ENCODE measurements at places on chromosomes 16 and 17.

- DNase-seq, result no peak
These were observed 4.7 kb downstream of the PFAS start for GRCh38 chr17:8253801-8254200.

GRCh38 chr17:35241520-35241919, 1.4 kb upstream of the SLFN5 start:
- peak; percentile 23 for DNase-seq

- DNase-seq, result no peak
These were observed 24.1 kb downstream of the SERPINF1 start for GRCh38 chr17:1785930-1786329.

GRCh38 chr17:44989552-44990138, 21.5 kb upstream of the C1QL1 start:
- DNase-seq, result no peak

DNA sequence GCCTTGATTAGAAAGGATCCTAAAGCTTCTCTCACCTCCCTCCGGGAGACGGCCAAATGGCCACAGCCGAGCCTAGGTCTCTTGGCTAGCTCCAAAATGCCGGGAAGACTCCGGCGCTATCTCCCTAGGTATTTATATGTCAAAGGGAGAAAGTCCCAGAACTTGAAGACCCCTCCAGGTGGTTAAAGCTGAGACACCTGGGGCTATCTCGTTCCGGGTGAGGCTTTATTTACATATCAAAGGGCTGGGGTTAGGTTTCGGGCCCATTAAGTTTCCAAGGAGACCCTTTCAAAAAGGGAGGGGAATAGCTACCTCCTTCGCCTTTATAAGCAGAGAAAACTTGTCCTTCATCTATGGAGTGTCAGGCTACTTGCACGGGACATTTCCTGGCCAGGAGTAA, 70.9 kb upstream of the KIFC3 start:
- no peak for DNase-seq

DNA sequence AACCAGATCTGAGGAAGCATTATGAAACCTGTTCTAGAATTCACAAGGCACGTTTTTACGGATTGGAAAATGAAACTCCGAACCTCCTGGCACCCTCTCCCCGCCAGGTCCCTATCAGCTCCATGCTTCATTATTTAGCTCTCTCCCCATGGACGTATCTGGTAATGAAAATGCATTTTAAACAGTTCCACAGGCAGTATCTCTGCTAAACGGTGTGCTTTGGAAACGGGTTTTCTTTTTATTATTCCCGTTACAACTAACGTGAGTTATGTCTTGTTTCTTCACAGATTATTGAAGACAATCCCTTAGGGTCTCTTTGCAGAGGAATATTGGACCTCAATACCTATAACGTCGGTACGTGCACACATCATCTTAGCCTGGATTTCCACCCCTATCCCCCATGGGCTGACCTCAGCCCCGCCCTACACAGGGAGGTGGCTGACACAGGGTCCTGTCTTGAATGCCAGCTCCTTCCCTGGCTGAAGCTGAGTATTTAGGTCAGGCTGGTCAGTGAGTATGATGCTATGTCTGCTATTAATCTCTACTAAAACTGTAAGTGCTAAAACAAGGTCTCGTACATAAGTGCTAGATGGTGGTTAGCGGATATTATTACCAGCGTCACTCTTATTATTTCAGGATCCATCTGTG, 82.9 kb downstream of the SDR42E1 start:
- DNase-seq, result no peak

GRCh38 chr17:16516594-16517051, 24.6 kb upstream of the LRRC75A start:
- DNase-seq, result no peak

DNA sequence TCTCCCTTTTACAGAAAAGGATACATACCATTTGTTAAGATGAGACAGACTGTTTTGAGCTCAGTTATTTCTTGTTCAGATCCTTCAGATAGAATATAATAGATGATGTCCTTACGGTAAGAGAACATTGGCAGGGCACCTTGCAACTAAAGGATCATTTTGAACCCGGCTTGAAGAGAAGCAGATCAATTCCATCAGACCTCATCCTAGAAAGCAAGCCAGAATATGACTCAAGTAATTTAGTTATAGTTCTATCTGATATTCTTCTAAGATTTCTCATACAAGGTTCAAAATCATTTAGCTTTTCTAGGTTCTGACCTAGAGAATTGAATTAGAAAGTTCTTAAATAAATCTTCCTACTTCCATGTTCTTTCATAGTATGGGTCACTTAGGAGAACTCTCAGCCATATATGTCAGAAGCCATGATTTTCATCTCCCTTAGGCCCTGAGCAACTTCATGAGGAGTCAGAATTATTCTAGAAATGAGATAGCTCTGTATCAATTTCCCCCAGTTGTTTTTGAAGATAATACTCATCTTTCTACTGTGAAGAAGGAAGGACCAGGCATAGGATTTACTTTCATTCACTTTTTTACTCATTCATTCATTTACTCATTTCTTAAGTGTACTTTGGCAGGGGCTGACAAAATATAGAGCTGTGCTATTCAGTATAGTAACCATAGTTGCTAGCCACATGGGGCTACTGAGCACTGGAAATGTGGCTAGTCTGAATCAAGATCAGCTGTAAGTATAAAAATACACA, 2.5 kb upstream of the CMTM1 start:
- DNase-seq, result no peak

GRCh38 chr16:84607694-84608093, 10.2 kb downstream of the COTL1 start:
- no peak for DNase-seq

GRCh38 chr16:88073201-88073721, 122.0 kb downstream of the BANP start:
- DNase-seq, result no peak

GRCh38 chr17:83153681-83154310, 74.4 kb downstream of the METRNL start:
- no peak for DNase-seq

- DNase-seq, result no peak
These were observed 31.7 kb downstream of the CNGB1 start for GRCh38 chr16:57938936-57939871.

- no peak for DNase-seq
These were observed 107.9 kb downstream of the HAPSTR1 start for GRCh38 chr16:9199311-9199710.

- no peak for DNase-seq
These were observed 2.8 kb downstream of the CFAP119 start for GRCh38 chr16:30758988-30759491.

DNA sequence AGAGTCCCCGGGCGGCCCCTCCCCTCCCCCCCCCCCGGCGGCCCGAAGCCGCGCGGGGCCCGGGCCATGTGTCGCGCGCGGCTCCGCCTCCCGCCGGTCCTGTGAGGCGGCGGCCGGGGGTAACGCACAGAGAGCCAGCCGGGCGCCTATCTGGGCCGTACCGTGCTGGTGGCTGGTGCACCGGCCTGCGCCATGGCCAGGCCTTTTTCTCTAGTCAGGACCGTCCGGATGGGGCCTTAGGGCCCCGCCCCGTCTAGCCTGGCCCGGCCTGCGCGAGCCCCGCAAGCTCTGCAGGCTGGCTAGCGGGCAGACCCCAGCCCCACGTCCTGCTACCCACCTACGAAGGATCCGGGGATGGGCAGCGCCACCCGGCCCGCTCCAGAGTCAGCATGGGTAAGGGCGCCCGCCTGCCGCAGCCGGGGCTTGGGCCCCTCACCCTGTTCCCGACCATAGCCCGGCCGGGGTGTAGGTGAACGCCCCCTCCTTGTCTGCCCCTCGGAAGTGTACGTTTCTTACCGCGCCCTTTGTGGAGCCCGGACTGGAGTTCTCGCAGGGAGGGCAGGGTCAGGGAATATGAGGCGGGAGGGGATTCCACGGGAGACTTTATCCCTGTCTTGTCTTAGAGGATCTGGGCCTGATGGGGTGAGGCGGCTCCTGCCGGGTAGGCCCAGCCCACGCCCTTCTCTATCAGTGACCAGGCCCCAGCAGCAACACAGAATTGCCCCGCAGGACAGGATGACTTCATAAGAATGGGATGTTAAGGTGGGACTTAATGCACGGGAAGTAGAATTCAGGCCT, at the start of gene CENPT:
Gene CENPT, minus strand, starts transcription at position 630 of the 798 bp plus-strand sequence. CDS start 13,834 bp downstream, outside the sequence.
- DNase-seq, result peak; percentile 25

DNA sequence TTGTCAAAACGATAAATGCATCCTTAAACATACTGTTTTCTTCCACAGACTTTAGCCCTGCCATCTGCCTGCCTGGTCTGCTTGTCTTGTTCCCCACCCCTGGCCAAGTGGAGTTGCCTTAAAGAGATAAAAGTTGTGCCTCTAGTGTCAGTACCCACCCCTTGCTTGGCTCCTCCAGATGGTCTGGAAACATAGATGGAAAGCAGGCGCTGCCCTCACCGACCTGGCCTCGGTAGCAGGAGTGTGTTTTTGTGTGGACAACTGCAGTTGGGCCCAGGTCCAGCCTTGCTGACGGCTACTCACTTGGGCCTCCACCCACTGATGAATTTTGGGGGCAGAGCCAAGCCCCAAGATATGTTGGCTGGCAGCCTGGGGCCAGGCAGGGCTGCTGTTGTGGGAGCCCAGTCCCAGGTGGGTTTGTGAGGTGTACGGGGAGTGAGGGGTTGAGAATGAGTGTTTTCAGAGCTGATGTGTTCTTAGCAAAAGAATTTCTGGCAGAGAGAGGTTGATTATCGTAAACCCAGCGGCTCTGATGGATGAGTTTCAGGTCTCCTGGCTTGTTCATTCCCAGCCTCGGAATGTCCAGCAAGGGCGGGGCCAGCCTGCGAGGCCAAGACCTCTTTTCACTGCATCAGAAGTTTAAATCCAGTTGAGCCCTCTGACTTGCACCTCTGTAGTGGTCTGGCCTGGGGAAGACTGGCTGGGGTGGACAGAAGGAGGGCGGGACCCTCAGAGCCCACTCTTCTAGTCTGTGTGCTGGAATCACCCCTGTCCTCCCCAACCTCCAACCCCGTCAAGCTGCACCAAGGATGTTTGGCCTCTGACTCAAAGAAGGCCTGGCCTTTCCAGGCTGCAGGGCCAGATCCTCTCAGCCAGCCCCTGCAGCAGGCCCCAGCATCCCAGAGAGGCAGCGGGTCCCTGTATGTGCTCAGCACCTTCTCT, 179.7 kb downstream of the RAB11FIP4 start:
- DNase-seq, result no peak

- DNase-seq, result no peak
These were observed 57.3 kb downstream of the SLC6A2 start for GRCh38 chr16:55713103-55713502.

DNA sequence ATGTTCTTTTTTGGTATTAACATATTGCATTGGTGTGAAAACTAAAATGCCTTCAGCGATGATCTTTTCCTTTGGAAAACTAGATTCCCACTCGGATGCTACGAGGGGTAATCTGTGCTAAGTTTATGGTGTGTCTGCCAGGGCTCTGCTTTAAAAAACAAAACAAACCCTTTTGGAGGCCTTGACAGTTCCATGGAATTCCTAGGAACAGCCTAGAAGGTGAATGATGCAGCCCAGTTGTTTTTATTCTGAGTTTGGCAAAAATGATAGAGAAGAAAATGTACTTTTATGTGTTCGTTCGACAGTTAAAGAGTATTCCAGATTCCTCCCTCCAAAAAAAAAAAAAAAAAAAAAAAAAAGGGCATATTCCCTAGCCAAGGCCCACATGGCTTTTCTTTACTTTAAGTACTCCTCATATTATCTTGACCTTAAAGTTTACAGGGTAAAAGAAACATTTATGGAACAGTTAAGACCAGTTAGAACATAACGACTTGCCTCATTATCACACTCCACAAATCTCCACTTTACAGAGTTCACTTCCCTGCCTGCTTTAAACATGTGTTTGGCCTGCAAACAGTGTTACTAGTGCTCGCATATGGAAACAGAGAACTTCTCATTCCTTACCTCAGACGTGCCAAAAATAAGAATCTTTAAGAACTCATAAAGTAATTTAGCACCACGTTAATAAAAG, 159.1 kb downstream of the WWOX start:
- no peak for DNase-seq

- DNase-seq, result peak; percentile 86
These were observed 8.7 kb downstream of the DNAI2 start for GRCh38 chr17:74282587-74283370.
